ENCODE measurements at places on chromosomes 13 and 19. TPM values are rescaled to one million over a fixed set of nuclear protein-coding genes. Genes with fewer than 3 reads are reported as not detected.

DNA sequence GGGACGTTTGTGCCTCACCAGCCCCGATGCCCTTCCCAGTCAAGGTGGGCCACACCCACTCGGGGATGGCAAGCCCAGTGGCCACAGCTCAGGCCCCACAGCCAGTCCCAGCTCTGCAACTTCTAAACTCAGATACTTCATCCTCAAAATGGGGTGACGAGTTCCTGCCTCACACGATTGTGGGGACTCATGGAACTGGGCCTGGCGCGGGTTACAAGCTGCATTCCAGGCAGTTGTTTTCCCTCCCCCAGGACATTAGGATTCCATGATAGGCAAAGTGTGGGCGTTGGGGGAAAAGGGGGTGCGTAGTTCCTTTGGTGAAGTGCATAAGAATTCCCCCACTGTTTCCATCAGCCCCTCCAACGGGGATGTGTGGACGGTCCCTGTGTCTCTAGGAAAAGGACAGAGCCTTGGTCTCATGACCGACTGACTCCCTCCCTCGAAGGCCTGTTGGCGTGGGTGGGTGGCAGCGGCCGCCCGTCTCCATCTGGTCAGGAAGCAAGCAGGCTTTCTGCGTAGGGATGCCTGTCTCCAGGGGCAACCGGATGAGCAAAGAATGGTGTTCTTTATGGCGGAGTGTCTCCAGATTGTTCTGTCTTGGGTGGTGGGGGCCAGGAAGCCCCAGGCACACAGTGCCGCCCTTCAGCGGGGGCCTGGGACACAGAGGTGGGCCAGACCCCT is 21.1 kb upstream of the NPAS1 start:
- no peak for DNase-seq

DNA sequence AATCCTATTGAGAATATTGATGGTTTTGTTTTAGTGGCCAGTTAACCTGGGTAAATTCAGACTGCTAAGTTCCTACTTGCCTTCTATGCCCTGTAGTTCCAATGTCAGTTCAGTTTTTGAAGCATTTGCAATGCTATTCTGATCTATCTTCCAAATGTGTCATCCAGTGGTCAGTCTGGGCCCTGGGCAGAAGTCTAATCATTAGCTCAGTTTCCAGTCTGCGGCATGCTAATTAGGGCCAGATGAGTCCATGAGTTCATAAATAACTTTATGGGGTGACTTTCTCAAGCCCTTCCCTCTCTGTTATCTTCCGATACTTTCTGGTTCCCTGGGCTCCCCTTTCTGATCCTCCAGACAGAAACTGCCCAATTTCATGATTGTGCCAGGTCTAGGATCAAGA is 32.7 kb downstream of the FAM187B start:
- DNase-seq: no peak

Gene ADPRHL1
- 2.5 TPM for total RNA-seq

- peak; percentile 65 for DNase-seq
These were observed 195.2 kb downstream of the TSHZ3 start for GRCh38 chr19:31154021-31154420.

DNA sequence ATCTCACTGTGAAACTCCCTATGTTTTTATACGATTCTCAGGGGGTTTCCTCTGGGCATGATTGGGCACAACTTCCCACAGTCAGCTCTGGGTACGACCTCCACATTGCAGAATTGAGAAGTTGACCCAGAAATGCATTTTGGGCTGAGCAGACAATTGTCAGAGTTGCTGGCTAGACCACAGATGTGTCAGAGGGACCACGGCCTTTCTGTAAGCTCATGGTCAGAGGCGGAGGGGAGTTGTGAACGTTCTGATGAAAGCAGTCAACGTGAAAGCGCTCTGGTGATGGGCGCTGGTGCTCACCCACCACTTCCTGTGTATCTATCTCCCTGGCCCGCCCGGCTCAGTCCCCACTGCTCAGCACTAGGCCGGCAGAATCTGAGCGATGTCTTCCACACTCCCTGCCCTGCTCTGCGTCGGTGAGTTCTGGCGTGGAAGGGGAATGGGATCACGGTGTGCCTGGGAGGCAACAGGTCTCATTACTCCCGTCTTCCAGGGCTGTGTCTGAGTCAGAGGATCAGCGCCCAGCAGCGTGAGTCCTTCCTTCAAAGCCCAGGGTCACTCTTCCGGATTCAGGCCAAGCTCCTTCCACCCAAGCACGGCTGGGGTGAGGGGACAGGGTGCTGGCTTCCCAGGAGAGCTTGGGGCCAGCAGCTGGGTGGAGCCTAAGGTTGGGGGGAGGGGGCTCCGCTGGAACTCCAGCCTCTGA is at the start of gene NCR1:
TSS of gene NCR1 (plus strand) at position 346 of the 709 bp plus-strand sequence. CDS start at position 386, 40 bp downstream.
- DNase-seq: no peak

Gene KLK14
- 0.31 TPM for total RNA-seq

- peak; percentile 10 for DNase-seq
These were observed 175.3 kb downstream of the ZIC5 start for GRCh38 chr13:99796175-99796819.

- no peak for DNase-seq
These were observed 70.1 kb downstream of the ITGBL1 start for GRCh38 chr13:101522607-101523006.

DNA sequence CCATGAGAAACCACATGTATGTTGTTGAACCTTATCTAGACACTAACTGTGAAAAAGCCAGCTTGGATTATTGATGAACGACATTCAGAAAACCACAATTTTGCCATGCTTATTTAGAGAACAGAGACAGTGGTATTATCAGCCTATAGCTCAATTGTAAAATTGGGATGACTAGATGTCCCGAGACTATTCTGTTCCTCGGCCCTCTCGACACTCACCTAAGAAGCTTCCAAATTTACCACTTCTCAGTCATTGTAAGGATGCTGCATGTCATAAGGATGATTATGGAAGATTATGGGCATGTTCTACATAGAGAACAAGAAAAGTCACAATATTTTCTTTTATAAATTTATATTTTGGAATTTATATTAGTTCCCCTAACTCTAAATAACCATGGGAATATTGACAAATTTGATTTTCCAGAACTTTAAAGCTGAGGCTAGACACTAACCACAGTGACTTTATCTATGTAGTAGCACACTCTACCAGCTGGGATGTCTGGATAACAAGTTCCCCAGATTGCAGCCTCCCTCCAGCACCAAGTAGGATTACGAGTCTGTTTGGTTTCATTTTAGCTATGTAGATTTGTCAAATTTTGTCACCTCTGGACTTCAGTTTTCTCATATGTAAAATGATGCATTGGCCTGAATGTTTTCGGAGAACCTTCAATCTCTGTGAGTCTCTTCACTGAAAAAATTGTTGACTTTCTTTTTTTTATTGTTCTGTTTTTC is 513.6 kb downstream of the IRS2 start:
- peak; percentile 42 for DNase-seq

GRCh38 chr13:102873653-102874052 is 27.8 kb downstream of the ERCC5 start:
- DNase-seq: peak; percentile 18

DNA sequence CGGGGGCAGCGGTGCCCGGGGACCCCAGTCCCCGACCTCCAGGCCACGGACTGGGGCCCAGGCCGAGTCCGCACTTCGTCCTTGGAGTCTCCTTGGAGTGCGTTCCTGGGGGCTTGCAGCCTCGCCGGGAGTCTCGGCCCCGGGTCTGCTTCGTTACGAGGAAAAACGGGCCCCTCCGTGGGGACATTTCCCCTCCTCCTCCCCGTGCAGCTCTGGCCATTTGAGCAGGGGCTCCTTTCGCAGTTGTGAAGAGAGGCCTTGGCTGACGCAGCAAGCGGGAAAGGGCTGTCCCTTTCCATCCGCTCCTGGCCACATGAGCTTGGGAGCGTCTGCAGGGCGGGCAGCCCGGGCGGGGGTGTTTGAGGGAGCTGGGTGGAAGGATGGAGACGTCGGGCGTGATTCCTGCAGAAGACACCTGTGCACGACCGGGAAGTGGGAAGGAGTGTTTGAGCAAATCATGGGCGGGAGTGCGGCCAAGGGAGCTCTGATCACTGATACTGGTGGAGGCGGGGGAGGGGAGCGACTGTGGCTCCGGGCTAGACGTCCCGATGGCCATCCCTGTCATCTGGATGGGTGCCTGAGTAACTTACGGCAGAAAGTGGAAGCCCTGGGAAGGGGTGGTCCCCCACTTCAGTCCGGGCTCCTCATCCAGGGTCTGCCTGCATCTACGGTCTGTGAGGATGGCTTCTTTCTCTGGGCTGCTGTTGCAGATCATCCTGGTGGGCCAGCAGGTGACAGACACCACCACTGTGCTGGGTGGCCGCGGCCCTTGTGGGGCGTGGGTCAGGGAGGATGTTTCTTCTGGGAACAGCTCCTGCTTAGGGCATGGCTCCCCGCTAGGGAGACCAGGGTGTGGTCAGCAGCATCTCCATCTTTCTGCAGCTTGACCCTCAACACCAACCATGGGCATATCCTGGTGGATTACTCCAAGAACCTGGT is 736 bp downstream of the GPI start:
- peak; percentile 23 for DNase-seq

DNA sequence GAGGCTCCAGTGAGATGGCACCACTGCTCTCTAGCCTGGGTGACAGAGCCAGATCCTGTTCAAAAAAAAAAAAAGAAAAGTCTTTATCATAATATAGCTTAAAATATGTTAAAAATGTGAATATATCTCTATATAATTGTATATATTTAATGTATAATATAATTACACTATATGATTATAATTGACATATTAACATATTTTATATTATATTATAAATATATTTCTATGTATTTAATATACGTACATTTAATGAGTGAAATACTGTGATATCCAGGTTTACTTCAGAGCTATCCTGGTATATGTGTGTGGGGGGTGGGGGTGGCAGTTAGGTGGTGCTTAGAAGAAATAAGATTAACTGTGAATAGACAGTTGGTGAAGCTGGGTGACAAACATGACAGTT is 35.6 kb upstream of the SPRY2 start:
- DNase-seq: no peak

Gene LRRC8E
- total RNA-seq: 6.5 TPM

Gene CDX2
- not detected for total RNA-seq

DNA sequence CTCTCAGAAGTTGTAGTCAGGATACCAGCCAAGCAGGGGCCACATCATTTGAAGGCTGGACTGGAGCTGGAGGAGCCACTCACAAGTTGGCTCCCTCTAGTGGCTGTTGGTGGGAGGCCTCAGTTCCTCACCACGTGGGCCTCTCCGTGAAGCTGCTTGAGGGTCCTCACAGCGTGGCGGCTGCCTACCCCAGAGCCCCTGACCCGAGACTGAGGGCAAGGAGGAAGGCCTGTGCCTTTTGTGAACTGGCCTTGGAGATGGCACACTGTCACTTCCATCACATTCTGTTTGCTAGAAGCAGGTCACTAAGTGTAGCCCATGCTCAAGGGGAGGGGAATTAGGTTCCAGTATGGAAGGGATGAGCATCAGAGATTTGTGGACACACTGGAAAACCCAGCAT is 14.6 kb downstream of the GNA11 start:
- DNase-seq: peak; percentile 25

DNA sequence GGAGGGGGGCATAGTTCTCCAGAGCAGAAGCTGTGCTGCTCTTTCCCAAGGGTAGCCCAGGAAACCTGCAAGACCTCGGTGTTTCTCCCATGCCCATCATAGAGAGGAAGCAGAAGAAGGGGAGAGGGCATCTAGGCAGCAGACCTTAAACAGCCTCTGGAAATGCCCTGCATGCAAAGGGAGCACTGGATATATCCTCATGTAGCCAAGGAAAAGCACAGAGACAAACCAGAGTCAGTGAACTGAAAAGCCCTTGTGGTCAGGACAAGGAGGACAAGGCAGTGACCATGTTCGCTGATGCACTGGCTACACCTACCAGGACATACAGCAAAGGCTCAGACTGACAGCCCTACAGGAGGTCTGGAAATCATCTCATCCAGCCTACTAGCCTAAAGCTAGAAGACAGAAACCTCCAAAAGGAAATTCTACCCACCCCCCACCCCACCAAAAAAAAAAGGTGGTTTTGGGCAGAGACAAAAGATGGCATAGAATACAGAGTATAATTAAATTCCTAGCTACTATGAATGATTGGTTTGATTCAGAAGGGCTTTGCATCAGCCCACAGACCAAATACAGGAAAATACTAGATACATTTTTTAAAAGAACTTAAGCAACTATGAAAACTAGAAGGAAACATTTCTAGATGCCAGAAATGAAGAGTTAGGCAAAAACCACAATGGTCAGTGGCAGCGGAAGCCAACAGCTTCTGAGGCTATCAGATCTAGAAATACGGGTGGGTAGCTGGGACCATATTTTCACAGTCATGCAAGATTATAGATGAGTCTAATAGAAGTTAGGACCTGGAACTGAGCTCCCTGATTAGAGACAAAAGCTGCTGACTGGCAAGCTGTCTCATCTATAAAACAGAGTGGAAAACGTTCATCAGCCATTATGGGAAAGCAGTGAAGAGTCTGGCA is 4.4 kb upstream of the TBC1D4 start:
- peak; percentile 45 for DNase-seq

Gene KLK3
- total RNA-seq: not detected

GRCh38 chr19:18408053-18408476 is 10.6 kb upstream of the LRRC25 start:
- no peak for DNase-seq

GRCh38 chr19:14433554-14434501 is 722 bp downstream of the PKN1 start:
- no peak for DNase-seq

GRCh38 chr19:56538254-56538760 is 441 bp upstream of the ZFP28 start:
- DNase-seq: peak; percentile 82

Gene PLEKHA4
- 32.8 TPM for total RNA-seq

Gene VSTM2B
- total RNA-seq: not detected

Gene FXYD3
- total RNA-seq: not detected

Gene ZNF221
- total RNA-seq: 6.6 TPM

GRCh38 chr13:28423010-28423409 is 71.9 kb downstream of the FLT1 start:
- no peak for DNase-seq

Gene NAPA
- 122 TPM for total RNA-seq

DNA sequence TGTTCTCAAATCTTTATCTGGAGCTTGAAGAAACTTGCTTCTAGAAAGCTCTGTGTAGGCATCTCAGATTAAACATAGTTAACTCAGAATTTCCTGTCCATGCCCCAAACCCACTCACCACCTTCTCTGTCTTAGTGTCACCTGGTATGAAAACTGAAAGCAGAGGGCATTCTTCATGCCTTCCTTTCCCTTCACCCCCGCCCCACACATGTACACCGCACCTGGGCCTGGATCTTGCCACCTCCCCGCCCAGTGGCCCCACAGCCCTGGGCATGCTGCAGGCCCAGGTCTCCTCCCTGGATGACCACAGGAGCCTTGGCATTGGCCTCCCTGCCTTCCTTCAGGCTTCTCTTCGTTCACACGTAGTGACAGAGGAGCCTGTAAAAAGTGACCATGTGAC is 15.8 kb downstream of the CFAP97D2 start:
- no peak for DNase-seq

DNA sequence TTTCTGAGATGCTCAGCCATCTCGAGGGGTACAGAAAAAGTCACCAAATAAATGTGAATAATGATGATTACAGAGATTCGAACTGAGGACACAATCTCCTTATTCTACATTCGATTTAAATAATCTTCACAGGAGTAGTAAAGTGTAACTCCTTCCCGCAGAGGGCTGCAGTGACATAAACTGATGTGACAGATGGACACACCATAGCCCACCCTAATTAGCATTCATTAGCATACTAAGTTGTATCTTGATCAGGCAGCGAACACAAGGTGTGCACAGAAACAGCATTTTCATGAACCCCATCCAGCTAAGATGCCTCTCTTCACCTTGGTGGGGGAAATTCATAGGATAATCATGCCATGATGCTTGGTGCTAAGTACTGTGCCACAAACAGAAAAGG is 83.0 kb downstream of the TNFSF11 start:
- DNase-seq: no peak
